Stimulated activated CD8-positive, alpha-beta memory T cell treated with anti-CD3 and anti-CD28 coated beads, Interleukin-4, amount 100 ng/mL, for 4 hours (primary cell): ENCODE measurements at places on chromosomes 16 and 17.

GRCh38 chr17:48678141-48678971 is 44.0 kb downstream of the PRAC1 start:
- DNase-seq = peak; percentile 27

DNA sequence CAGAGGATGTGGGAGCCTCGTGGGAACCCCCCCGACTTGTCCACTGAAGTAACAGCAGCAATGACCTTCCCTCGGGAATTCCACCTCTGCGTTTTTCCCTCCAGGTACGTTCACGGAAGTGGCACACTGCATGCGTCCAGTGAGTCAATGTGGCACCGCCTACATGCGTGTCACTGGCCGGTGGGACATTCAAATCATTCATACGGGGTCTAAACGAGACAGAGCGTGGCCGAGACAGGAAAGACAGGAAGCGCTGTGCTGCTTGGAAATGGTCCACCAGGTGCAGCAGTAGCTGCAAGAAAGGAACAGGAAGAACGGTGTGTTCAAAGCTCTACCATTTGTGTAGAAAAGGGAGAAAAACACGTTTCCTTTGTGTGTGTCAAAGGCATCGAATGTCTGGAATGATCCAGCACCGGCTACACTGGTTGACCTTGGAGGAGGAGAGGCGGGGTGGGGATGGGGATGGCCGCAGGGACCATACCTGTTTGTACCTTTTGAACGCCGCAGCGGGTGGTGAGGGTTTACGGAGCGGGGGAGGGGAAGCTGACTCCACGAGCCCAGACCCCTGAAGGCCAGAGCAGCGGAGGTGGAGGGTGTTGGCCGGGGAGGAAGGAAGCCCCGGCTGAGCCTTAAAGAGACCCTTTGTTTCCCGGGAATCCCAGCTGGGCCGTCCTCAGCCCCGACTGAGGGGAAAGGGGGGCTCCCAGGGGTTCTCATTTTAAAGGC is 1.7 kb upstream of the PGAP6 start:
- DNase-seq = no peak

DNA sequence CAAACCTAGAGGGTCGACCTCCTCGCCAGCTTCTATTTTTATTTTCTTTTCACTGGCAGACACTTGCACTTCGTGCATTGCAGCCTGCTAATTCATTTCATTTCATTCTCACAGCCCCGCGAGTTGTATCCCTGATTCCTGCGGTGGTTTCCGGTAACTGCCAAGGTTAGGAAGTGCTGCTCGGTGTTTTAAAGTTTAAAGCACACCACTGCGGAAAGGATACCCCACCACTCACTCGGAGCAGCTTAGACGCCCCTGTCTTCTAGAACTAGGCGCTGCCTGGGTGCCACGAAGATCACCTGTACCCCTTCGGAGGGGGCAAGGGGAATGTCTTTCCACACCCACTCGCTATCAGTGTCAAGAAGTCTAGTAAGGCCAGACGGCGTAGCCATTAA is 509 bp downstream of the CNEP1R1 start:
- DNase-seq = no peak

DNA sequence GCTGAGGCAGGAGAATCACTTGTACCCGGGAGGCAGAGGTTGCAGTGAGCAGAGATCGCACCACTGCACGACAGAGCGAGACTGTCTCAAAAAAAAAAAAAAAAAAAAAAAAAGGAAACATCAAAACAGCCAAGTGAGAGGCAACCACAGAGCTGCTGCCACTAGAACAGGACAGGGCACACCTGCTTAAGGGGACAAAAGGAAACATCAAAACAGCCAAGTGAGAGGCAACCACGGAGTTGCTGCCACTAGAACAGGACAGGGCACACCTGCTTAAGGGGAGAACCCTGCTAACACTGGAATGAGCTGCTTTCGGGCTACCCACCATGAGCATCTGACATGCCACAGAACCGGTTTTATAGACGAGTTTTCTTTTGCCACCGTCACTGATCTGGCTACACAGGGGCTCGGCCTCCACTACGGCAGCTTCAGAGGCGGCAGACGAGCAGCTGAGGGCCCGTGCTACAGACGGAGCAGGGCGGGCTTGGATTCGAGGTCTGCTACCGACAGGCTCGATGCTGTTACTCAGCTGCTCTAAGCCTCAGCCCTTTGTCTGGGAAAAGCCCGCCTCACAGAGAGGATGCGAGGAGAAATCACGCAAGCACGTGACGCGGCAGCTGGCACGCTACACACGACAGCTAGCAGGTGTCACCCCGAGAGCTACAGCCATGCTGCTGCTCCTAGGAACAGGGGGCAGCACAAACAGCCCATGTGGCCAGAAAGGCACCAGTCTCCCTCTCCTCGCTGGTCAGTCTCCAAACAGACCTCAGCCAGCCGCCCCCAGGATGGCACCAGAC is 2.0 kb downstream of the P4HB start:
- DNase-seq = no peak

GRCh38 chr17:20282526-20283308 is 184.6 kb downstream of the LGALS9B start:
- DNase-seq = no peak

- DNase-seq = no peak
Measured at GRCh38 chr17:78651554-78651953, 74.4 kb upstream of the DNAH17 start.
